ENCODE measurements at places on chromosomes 7 and 10. TPM values are rescaled to one million over a fixed set of nuclear protein-coding genes. Genes with fewer than 3 reads are reported as not detected.

GRCh38 chr10:6592080-6592479 lies 12.0 kb upstream of the PRKCQ start:
- DNase-seq, result no peak

- no peak for DNase-seq
Measured at GRCh38 chr7:156675721-156676120, 35.1 kb downstream of the RNF32 start.

DNA sequence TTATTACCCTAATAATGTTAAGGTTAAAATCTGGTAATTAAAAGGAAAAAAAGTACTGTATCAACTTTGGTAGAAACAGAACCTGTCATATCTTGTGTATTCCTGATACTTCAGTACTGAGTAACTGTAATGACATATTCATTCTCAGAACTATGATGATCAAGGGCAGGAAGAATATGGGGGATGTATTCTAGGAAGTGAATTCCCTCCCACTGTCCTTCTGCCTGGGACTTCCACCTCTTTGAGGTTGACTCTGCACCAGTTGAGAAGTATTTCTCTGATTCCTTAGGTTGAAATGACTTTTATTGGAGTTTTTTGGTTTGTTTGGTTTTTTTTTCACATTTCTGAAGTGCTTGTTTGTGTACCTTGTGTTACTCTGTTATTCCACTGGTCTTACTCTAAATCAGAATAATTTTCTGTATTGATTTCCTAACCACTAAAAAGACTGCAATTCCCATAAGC lies 36.9 kb downstream of the WASL start:
- no peak for DNase-seq

- DNase-seq, result no peak
Measured at GRCh38 chr7:11969643-11970042, 137.6 kb upstream of the THSD7A start.

GRCh38 chr10:36114141-36114540 lies 472.0 kb upstream of the FZD8 start:
- DNase-seq, result no peak

The RADIL gene
- 2.4 TPM for total RNA-seq

DNA sequence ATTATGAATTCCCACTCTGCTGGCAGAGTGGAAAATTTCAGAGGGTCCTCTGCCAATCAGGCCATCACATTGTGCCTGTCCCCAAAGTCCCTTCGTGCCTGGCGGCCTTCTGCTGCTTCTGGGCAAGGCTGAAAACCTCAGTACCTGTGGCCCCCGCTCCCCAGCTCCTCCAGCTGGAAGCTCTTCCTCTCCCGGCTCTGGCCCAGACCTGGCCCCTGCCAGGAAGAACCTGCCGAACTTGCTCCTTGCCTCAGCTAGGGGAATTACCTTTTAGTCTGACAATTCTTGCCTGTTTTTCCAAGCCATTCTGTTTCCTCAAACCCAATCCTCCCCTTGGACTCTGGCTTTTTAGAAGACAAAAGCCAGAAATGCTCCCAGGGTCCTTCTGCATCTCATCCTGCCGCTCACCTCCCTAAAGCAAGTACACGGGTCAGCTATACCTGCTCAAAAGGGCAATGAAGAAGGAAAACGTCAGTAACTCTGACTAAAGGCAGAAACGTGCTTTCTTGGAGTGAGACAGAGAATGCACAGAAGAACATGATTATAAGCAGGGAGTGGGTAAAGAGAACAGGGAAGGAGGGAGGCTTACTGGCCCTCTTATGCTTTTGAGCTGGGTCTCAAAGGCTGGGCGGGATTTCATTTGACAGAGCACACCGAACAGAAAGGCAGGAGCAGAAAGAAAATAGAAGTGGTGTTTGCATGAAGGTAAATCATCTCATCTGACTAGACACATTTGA lies 28.1 kb upstream of the TRIL start:
- DNase-seq, result no peak
